ENCODE measurements at places on chromosomes 13 and 19. TPM values are rescaled to one million over a fixed set of nuclear protein-coding genes. Genes with fewer than 3 reads are reported as not detected.

ZNF283 gene
- total RNA-seq = 3.2 TPM

WDR88 gene
- total RNA-seq = not detected

ATP1A3 gene
- total RNA-seq = 0.05 TPM

KCNN4 gene
- not detected for total RNA-seq

CGB3 gene
- total RNA-seq = not detected

ZNF615 gene
- 9.0 TPM for total RNA-seq

NKPD1 gene
- total RNA-seq = not detected

All from cardiac ventricle fibroblast (primary cell).